Heart left ventricle (tissue), 16 donors: ENCODE measurements at places on chromosomes 16 and 17. TPM values are rescaled to one million over a fixed set of nuclear protein-coding genes. Genes with fewer than 3 reads are reported as not detected.

- DNase-seq: no peak
Measured at GRCh38 chr16:59567496-59567895, 833.4 kb upstream of the GOT2 start.

DNA sequence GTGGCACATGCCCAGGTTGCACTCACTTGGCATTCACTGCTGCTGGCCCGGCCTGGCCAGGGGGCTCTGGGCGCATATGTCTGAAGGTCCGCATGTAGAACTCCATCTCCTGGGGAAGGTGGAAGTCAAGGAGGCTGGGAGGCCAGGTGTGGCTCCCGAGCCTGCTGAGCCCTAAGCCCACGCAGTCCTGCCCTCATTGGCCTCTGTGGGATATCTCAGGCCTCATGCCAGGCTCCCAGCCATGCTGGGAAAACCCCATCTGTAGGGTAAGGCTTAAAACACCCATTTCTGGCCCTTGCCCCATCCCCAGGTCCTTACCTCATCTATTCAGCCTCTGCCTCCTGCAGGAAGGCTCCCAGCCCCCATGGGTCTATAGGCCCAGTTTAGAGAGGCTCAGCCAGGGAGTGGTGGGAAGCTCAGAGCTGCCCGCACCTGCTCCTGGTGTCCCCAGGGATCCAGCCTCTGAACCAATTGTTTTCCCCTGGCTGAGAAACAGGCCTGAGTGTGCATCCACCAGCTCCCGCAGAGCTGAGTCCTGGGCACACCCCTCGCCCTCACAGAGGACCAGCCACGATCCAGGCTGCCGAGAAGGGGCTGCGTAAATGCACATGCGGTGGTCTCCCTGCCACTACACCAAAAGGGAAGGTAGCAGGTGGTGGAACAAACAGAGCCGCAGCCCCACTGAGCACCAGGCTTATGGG lies 2.3 kb upstream of the TPPP3 start:
- no peak for DNase-seq

GRCh38 chr16:46822270-46822669 lies 8.7 kb downstream of the C16orf87 start:
- no peak for DNase-seq

DNA sequence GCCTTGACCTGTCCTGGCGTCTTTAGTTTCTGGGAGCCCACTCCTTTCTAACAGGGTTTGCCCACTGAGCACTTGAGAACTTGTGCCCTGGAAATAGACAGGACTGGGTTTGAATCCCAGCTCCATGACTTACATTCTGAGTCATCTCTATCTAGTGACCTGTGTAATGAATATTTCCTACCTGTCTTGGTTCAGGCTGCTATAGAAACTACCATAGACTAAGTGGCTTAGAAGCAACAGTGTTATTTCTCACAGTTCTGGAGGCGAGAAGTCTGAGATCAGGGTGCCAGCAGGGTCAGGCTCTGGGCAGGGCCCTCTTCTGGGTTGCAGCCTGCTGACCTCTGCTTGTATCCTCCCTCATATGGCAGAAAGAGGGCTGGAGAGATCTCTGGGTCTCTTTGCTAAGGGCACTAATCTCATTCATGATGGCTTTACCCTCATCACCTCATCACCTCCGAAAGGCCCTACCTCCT lies 110.7 kb upstream of the DHX40 start:
- DNase-seq: no peak

- DNase-seq: no peak
Measured at GRCh38 chr16:46727184-46727583, 21.0 kb downstream of the MYLK3 start.

GRCh38 chr16:14015948-14016347 lies 55.2 kb upstream of the MRTFB start:
- no peak for DNase-seq

GRCh38 chr17:6797718-6798351 lies 21.8 kb downstream of the FBXO39 start:
- no peak for DNase-seq

DNA sequence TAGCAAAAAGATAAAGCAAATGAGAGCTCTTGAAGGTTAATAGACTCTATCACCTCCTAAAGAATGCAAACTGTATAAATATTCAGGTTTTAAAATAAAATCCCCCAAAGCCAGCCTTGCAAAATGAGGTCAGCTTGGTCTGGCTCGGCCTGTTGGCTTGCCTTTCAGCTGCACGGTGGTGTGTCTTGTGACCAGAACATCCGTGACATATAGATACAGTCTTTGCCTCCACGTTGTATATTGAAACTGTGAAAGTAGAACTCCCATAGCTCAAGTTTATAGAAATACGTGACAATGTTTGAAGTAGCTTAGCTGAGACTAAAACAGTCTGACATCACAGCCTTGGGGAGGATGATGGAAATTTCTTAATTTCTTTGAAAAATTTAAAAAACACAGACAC lies 236.6 kb upstream of the MYOCD start:
- DNase-seq: no peak

- DNase-seq: no peak
Measured at GRCh38 chr16:10961231-10961630, 16.9 kb downstream of the CLEC16A start.

DNA sequence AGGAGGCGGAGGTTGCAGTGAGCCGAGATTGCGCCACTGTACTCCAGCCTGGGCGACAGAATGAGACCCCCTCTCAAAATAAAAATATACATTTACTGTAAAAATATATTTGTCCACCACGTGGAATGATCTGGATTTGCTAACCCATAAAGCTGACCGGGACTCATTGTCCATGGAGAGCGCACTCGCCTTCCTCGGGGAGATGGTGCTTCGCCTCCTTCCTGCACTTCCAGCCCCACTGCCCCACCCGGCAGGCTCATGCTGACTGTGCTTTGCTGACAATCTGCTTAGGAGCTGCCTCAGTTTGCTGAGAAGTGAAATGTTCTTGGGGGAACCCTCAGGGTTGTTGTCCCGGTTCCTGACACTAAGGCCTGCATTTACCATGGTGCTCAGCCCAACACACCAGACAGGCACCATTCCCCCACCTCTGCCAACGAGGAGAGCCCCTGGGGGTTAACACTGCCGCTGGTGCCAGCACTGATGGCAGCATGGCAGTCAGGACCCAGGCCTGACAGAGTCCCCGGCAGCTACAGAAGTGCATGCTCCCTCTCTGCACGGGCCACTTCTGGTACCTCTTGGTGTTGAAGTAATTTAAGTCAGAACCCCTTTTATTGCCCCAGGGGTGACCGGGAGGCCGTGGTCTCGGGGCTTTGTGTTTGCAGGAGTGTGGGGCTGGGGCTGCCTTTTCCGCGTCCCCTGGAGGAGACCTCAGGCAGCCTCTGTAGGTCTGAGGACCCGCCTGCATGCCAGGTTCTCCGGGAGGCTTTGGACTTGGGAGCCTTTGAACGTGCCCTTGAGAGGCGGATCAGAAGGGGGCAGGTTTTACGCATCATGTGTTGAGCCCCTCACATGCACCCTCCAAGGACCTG lies 2.5 kb downstream of the NUBP2 start:
- DNase-seq: peak; percentile 17

DNA sequence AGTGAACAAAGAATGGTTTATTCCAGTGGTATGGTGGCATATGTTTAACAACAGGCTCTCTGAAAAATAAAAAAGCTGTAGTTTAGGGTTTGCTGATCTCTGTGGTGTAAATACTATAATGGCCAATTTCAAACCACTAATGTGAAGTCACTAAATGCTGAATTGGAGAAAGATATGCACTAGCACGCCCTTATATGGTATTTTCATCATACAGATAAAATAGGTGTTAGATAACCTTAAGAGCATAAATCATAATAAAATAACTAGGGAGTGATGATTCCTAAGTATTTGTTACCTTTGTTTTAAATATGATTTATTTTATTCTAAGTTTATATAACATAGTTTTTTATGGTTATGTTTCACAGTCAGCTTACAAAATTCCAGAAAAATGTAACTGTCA lies 17.2 kb downstream of the NLK start:
- DNase-seq: no peak

- DNase-seq: no peak
Measured at GRCh38 chr17:75073618-75074047, 14.1 kb upstream of the SLC16A5 start.

DNA sequence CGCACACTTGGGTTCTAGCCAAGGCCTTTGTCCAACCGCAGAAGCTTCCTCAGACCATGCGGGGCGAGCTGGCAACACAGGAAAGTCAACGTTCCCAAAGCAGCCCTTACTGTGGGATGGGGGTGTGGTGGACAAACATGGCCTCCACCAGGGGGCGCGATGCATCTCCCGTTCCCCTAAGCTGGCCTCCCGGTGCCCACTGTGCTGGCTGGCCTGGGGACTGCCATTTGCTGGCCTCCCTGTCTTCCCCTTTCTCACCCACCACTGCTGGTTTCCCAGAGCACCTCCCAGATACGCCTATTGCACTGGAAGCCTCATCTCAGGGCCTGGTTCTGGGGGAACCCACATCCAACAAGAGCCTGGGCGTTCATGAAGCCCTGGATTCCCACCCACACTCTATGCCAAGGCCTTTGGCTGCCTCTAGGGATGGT lies 145.3 kb downstream of the IRF8 start:
- DNase-seq: no peak

GRCh38 chr16:83390759-83391158 lies 417.0 kb upstream of the HSBP1 start:
- no peak for DNase-seq

- no peak for DNase-seq
Measured at GRCh38 chr16:86065711-86066110, 166.7 kb downstream of the IRF8 start.

DNA sequence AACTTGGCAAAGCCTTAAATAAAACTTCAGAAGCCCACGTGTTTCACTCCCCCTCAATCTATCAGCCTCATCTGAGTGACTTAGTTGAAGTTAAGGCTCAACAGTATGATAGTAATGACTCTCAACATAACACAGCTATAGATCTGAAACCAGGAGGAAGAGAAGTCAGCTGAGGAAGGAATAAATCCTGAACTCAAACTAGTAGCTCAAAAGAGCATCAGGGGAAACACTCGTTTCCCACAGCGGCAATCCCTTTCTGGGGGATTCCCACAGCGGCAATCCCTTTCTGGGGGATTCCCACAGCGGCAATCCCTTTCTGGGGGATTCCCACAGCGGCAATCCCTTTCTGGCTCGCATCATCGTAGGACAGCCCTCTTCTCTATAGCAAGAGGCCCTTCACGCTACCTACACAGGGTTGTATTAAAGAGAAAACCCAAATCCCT lies 56.8 kb downstream of the ZZEF1 start:
- no peak for DNase-seq

- DNase-seq: no peak
Measured at GRCh38 chr16:977081-977701, 4.4 kb upstream of the SOX8 start.

- peak; percentile 53 for DNase-seq
Measured at GRCh38 chr17:8503368-8503767, 67.7 kb downstream of the NDEL1 start.

GRCh38 chr16:68973611-68974120 lies 130.3 kb downstream of the TANGO6 start:
- no peak for DNase-seq

Gene SGSM2
- total RNA-seq: 29.6 TPM

Gene UTS2R
- 2.7 TPM for total RNA-seq

Gene ZSCAN10
- not detected for total RNA-seq

Gene EVI2B
- 1.2 TPM for total RNA-seq
